Regular cardiac myocyte (primary cell): ENCODE measurements at places on chromosomes 16 and 17. TPM values are rescaled to one million over a fixed set of nuclear protein-coding genes. Genes with fewer than 3 reads are reported as not detected.

Gene CPHXL
- not detected in 2 replicates for total RNA-seq

Gene C17orf50
- total RNA-seq, result not detected in 2 replicates

Gene KCNJ12
- total RNA-seq, result 0.38 and 1.7 TPM in 2 replicates

Gene ABCC12
- total RNA-seq, result 0.19 and 0.56 TPM in 2 replicates

Gene RHBDL3
- under 0.01 TPM in 1 of 2 replicates, not detected in the other for total RNA-seq

Gene OMG
- total RNA-seq, result not detected in 2 replicates

Gene TAT
- total RNA-seq, result not detected in 2 replicates

Gene CHST6
- total RNA-seq, result 0.77 and 1.7 TPM in 2 replicates
